ENCODE measurements at places on chromosomes 3 and 15. TPM values are rescaled to one million over a fixed set of nuclear protein-coding genes. Genes with fewer than 3 reads are reported as not detected.
A peak's percentile ranks its signal among the peaks of the same experiment; 100 is the strongest.

GRCh38 chr3:157876556-157876955, 229.7 kb downstream of the SHOX2 start:
- H3K27ac ChIP-seq = no peak overlapping the region
- H3K27me3 ChIP-seq = no peaks in the 10 kb centered on the region
- H3K36me3 ChIP-seq = no peaks in the 10 kb centered on the region
- H3K4me3 ChIP-seq = no peak overlapping the region
- no peaks in the 10 kb centered on the region for H3K4me1 ChIP-seq
- DNase-seq = no peak

- peaks cover 2% of the 10 kb centered on the region for H3K4me1 ChIP-seq
- DNase-seq = no peak
- no peak overlapping the region for H3K27ac ChIP-seq
- H3K27me3 ChIP-seq = no peaks in the 10 kb centered on the region
These were observed 7.5 kb downstream of the UBE2Q2 start for GRCh38 chr15:75850708-75851107.

- no peak overlapping the region for H3K27ac ChIP-seq
- H3K27me3 ChIP-seq = no peaks in the 10 kb centered on the region
- DNase-seq = no peak
- no peaks in the 10 kb centered on the region for H3K36me3 ChIP-seq
These were observed 45.0 kb upstream of the FSTL1 start for GRCh38 chr3:120495809-120496208.

- no peak overlapping the region for H3K4me3 ChIP-seq
- peak; percentile 90 for DNase-seq
- peaks cover 7% of the 10 kb centered on the region for H3K4me1 ChIP-seq
- no peaks in the 10 kb centered on the region for H3K36me3 ChIP-seq
- no peak overlapping the region for H3K27ac ChIP-seq
- no peaks in the 10 kb centered on the region for H3K27me3 ChIP-seq
These were observed 237.1 kb upstream of the CFAP20DC start for GRCh38 chr3:59286791-59287531.

GRCh38 chr3:61627768-61628185, 66.4 kb downstream of the PTPRG start:
- no peak overlapping the region for H3K4me3 ChIP-seq
- H3K36me3 ChIP-seq = no peaks in the 10 kb centered on the region
- no peaks in the 10 kb centered on the region for H3K27me3 ChIP-seq
- peaks cover 25% of the 10 kb centered on the region for H3K4me1 ChIP-seq

DNA sequence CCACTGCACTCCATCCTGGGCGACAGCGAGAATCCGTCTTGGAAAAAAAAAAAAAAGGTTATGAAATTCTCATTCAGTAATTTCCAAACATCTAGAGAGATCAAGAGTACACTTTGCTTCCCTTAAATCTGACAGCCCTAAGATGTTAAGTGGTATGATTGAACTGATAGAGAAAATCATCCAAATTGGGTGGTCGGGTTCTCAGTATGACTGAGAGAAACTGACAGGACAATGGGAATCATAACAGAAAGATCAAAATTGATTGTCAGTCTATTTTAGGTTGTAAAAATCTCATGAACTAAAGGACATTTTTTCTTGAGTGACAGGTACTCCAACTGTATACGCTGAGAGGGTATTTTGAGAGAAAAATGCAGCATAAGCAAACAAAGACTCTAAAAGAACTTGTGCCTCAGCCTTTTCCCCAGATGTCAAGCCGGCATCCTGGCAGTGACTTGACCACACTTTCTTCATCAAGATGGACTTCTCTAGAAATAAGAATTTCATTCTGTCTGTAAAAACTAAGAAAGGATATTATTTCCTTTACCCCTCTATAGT, 65.8 kb downstream of the MYO5A start:
- no peaks in the 10 kb centered on the region for H3K36me3 ChIP-seq
- H3K27ac ChIP-seq = no peak overlapping the region
- no peaks in the 10 kb centered on the region for H3K4me1 ChIP-seq
- no peak for DNase-seq
- no peak overlapping the region for H3K4me3 ChIP-seq

- H3K27me3 ChIP-seq = no peaks in the 10 kb centered on the region
- H3K36me3 ChIP-seq = no peaks in the 10 kb centered on the region
- no peak overlapping the region for H3K4me3 ChIP-seq
- no peak overlapping the region for H3K27ac ChIP-seq
These were observed 49.2 kb downstream of the KATNBL1 start for GRCh38 chr15:34160735-34161134.

- H3K4me1 ChIP-seq = peaks cover 6% of the 10 kb centered on the region
- H3K27ac ChIP-seq = no peak overlapping the region
- H3K4me3 ChIP-seq = no peak overlapping the region
- H3K27me3 ChIP-seq = no peaks in the 10 kb centered on the region
These were observed 334.7 kb upstream of the RASGRP1 start for GRCh38 chr15:38899300-38899699.

DNA sequence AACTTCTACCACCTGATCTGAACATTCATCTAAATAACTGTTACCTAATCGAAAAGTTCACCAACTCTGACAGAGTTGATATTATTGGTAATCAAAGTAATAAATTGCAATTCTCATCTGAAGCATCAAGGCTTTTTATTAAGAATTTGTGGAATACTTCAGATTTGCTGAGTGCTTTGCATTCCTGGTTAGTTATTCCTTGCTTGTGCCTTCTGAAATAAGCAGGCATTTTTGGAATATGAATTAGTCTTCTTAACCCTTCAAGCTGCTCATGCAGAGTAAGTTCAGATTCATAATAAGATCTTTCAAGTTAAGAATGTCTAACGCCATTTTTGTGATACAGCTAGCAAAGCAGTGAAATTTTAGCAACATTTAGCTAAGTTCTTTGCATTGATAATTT, 188.5 kb downstream of the ALCAM start:
- H3K27me3 ChIP-seq = no peaks in the 10 kb centered on the region
- H3K27ac ChIP-seq = no peak overlapping the region

GRCh38 chr3:119289404-119289770, 4.8 kb upstream of the ARHGAP31 start:
- H3K27ac ChIP-seq = no peak overlapping the region
- H3K27me3 ChIP-seq = no peaks in the 10 kb centered on the region
- no peak for DNase-seq
- no peaks in the 10 kb centered on the region for H3K36me3 ChIP-seq
- peaks cover 8% of the 10 kb centered on the region for H3K4me1 ChIP-seq

- no peak for DNase-seq
- H3K4me1 ChIP-seq = peaks cover 3% of the 10 kb centered on the region
- H3K36me3 ChIP-seq = no peaks in the 10 kb centered on the region
- H3K4me3 ChIP-seq = no peak overlapping the region
- no peaks in the 10 kb centered on the region for H3K27me3 ChIP-seq
- H3K27ac ChIP-seq = no peak overlapping the region
These were observed 206.5 kb downstream of the DTWD1 start for GRCh38 chr15:49827311-49827710.

DNA sequence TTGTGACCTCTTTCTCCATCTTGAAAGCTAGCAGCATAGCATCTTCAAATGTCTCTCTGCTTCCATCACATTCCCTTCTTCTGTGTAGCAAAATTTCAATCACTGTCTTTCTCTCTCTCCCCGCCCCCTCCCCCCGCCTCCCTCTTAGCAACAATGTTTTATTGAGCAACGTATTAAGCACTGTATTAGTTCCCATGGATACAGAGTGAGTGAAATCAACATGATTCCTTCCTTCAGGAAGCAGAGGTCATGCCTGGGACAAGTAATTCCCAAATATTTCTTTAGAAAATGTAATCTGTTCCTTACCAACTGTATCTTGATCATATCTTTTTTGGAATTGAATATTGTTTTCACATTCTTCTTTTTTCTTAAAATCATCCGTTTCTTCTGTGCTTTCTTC, 373.7 kb upstream of the NECTIN3 start:
- DNase-seq = no peak
- no peaks in the 10 kb centered on the region for H3K27me3 ChIP-seq
- no peak overlapping the region for H3K4me3 ChIP-seq
- H3K27ac ChIP-seq = no peak overlapping the region

- no peaks in the 10 kb centered on the region for H3K36me3 ChIP-seq
- H3K27ac ChIP-seq = no peak overlapping the region
- H3K27me3 ChIP-seq = no peaks in the 10 kb centered on the region
- H3K4me1 ChIP-seq = no peaks in the 10 kb centered on the region
- DNase-seq = peak; percentile 37
These were observed 570.4 kb downstream of the AGBL1 start for GRCh38 chr15:86650094-86650493.

GRCh38 chr3:152392272-152392880, 123.6 kb downstream of the MBNL1 start:
- no peak overlapping the region for H3K27ac ChIP-seq
- H3K27me3 ChIP-seq = no peaks in the 10 kb centered on the region
- peaks cover 47% of the 10 kb centered on the region for H3K4me1 ChIP-seq

DNA sequence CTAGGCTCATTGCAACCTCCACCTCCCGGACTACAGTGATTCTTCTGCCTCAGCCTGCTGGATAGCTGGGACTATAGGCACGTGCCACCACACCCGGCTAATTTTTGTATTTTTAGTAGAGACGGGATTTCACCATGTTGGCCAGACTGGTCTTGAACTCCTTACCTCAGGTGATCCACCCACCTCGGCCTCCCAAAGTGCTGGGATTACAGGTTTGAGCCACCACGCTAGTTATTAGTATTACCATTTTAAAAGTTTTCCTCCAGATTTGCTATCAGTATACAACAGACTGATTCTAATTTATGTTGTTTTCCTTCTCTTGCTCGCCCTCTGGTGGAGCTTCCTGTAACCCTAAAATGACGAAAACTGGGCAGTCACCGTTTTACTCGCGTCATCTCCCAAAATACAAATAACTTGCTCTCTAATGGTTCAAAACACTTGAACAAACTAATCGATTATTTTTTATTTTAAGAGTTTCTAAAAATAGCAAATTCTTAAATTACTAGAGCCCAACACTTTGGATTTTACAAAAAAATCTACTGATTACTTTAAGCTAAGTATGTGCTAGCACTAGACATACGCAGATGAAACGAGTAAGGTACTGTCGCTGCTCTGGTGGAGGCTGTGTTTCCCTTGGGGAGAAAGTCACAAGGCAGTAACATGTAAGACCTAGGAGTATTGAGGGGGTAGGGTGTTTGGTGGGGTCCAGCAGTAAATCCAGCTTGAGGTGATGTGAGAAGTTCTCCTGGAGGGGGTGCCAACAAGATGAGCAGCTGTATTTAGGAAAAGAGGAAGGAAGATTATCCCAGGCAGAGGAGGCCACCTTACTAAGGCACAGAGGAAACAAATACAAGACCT, 203.3 kb downstream of the MBNL1 start:
- H3K27me3 ChIP-seq = no peaks in the 10 kb centered on the region
- peak; percentile 74 for DNase-seq
- H3K4me3 ChIP-seq = no peak overlapping the region
- peaks cover 8% of the 10 kb centered on the region for H3K4me1 ChIP-seq
- H3K36me3 ChIP-seq = no peaks in the 10 kb centered on the region

- H3K4me3 ChIP-seq = no peak overlapping the region
- no peaks in the 10 kb centered on the region for H3K36me3 ChIP-seq
- peaks cover 67% of the 10 kb centered on the region for H3K4me1 ChIP-seq
- peak overlapping the region; percentile 68 for H3K27ac ChIP-seq
- DNase-seq = peak; percentile 78
These were observed 14.3 kb downstream of the LIMD1 start for GRCh38 chr3:45608885-45609284.

The PRR23B gene
- total RNA-seq = not detected

The FBXO40 gene
- total RNA-seq = not detected

The SLC15A2 gene
- total RNA-seq = 2.3 TPM

The GHSR gene
- not detected for total RNA-seq

The PLSCR4 gene
- 19.4 TPM for total RNA-seq

The LRTM1 gene
- not detected for total RNA-seq

The ISLR gene
- 10.5 TPM for total RNA-seq

The TMC3 gene
- not detected for total RNA-seq

The SLC6A11 gene
- total RNA-seq = not detected

The SLC28A1 gene
- 0.26 TPM for total RNA-seq

The BRK1 gene
- 13.8 TPM for total RNA-seq

The MYO5C gene
- 34.8 TPM for total RNA-seq

The SENP8 gene
- total RNA-seq = 5.3 TPM

The EFCC1 gene
- 4.0 TPM for total RNA-seq
